Fibroblast of skin of abdomen (primary cell): ENCODE measurements at places on chromosomes 11 and 22.

GRCh38 chr22:49525801-49526535 lies 301.7 kb downstream of the BRD1 start:
- DNase-seq: no peak

- DNase-seq: no peak
Observed at GRCh38 chr11:2690596-2691354, 9.0 kb downstream of the KCNQ1OT1 start.

DNA sequence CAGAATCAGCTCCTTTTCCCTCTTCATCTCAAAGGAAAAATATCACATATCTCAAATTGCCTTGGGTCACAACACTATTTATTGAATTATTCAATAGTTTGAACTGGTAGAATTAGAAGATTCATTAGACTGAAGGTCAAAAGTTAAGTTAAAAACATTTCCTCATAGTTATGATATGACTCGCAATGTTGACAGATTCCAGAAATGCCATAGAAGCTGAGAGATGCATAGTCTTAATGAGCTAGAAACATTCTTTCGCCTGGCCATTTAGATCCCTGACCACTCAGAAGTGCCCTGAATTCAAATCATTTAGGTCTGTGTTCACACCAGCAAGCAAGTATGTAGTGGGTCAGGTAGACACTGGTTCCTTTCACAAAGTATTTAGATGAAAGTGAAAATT lies 44.4 kb downstream of the FAT3 start:
- DNase-seq: peak; percentile 77

DNA sequence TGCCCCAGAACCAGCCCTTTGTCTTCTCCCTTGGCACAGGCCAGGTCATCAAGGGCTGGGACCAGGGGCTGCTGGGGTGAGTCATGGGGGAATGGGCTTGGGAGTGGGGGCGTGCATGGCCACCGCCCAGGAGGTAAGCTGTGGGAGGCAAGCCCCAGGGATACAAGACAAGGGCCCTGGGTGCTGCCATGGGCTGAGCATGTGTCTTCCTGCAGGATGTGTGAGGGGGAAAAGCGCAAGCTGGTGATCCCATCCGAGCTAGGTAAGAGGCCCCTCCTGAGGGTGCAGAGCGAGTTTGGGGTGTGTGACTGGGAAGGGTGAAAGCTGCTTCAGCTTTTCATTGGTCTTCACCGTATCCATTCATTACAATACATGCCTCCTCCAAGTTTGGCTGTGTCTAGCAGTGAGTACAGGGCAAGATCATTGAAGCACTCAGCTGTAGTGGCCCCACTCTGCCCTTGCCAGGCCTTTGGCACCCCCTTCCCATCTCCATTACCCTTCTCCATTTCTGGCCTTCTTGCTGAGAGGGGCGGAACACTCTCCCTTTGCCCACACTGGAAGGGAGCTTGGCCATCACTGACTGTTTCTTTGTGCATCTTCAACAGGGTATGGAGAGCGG lies 2.5 kb downstream of the FKBP2 start:
- DNase-seq: no peak

DNA sequence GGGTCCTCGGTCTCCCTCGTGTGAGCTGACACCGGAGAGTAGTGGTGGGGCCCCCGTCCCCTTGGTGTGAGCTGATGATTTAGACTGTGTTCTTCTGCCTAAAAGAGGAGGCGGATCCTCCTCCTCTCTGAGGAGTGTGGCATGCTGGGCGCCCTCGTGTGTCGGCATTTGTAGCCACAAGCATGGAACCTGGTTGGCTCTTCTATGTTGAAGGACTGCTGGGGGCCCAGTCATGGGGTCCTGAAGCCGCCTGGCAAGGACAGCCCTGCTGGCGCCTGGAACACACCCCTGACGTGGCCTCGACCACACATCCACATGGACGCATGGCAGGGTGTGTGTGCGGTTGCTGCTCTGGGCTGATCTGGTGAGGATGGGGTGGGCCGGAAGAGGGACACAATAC lies 50.2 kb downstream of the AP2A2 start:
- DNase-seq: peak; percentile 36

- no peak for DNase-seq
Observed at GRCh38 chr11:122213171-122213570, 97.2 kb upstream of the BLID start.

DNA sequence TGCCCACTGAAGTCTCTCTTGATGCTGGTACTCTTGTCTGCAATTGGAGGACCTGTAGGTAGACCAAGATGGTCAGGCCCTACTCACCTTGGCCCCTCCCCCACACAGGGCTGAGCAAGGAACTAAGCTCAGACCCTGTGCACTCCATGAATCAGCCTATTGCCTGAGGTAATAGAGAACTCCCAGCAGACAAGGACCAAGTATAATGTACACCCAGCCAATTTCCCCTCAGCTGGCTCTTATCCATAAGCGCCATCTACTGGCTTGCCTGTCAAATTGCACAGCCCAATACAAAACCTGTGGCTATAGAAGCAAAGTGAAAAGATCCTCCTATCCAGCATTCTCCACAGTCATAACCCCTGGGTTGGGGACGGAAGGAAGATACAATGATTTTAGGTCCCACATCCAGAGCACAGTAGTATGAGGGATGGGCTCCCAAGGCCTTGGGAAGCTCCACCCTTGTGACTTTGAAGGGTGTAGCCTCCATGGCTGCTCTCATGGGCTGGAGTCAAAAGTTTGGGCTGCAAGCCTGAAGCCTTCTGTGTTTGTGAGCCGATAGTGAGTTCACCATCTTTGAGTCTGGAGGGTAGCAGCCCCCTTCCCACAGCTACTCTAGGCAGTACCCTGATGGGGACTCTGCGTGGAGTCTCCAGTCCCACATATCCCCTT lies 56.0 kb downstream of the GLYATL2 start:
- DNase-seq: peak; percentile 23

DNA sequence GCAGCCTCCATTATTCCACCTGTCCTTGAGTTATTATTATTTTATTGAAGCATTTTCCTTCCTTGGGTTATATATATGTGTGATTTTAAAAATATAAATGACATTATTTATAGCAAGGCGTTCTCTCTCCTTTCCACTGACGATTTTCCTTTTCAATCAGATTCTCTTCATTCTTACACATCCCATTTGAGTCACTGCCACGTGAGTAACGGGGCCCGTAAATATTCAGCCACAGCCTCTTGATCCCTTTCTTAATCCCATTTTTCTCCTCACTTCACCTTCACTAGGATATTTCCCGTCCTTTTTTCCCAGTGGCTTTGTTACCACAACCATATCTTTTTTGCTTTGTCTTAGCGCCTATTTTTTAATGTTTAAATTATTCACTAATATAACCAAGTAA lies 396.2 kb downstream of the NTM start:
- DNase-seq: no peak

DNA sequence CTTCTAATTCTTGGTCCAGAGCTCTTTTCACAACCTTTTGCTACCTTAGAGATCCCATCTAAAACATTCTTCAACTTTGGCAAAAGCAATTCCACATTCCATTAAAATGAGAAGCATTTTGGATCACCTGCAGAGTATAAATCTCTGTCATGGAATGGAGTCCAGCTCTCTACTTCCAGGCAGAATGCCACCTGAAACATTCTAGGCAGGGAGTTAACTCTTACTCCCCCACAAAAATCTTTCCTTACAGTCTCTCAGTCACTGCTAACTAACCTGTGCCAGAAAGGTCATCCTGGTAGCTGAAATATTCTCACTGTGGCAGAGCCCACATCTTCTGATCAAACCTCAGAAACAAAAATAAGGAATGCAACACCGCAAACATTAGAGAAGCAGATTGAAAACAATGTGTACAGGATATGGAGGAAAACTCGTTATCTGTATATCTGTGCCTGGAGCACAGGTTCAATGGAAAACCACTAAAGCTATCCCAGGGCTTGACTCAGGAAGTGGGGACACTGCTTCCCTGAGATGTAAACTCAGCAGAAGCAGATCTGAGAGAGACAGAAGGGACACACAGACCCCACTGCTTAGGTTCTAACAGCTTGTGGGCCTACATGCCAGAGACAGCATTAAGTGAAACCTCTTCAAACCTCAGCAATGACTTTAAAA lies 78.9 kb downstream of the KCNC1 start:
- DNase-seq: peak; percentile 6

DNA sequence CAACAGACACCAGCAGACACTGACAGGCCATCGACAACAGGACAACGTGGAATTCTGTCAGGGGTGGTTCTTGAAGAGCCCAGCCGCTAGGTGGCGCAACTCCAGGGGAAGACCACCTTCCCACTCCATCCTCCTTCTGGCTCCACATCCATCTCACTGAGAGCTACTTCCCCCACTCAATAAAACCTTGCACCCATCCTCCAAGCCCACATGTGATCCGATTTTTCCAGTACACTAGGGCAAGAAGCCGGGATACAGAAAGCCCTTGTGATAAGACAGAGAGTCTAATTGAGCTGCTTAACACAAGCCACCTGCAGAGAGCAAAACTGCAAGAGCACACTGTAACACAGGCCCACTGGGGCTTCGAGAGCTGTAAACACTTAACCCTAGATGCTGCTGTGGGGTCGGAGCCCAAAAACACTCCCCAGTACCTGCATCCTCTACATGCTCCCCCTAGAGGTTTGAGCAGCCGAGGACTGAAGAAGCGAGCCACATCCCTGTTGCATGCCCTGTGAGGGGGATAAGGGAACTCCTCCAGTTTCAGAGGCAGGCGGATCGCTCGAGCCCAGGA lies 11.5 kb upstream of the RAB39A start:
- peak; percentile 10 for DNase-seq

DNA sequence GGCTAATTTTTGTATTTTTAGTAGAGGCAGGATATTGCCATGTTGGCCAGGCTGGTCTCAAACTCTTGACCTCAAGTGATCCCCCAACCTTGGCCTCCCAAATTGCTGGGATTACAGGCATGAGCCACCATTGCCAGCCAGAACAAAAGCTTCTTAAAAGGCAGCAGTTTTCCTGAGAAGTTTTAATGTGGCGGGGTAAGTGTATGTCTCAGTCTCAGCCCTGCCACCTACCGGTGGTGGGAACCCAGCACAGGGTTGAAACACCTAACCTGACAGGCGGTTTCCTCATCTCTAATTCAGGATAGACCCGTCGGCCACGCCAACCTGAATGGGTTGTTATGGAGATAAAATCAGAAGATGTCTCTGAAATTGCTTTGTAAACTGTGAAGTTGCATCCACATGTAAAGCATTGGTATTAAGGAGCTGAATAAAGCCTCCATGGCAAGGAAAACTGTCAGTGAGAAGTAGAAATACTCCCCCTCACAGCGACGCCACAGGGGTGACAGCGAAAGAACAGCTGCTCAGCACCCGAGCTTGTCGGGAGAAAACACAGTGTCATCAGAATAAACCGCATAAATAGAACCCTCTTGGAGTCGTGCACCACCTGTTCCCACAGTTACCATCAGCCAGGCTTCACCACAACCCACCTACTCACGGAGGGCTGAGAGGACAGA lies 165.9 kb upstream of the NCAM1 start:
- peak; percentile 33 for DNase-seq

GRCh38 chr11:78424334-78425270 lies 7.0 kb upstream of the GAB2 start:
- peak; percentile 24 for DNase-seq

GRCh38 chr22:43270314-43270908 lies 72.8 kb downstream of the SCUBE1 start:
- DNase-seq: no peak

DNA sequence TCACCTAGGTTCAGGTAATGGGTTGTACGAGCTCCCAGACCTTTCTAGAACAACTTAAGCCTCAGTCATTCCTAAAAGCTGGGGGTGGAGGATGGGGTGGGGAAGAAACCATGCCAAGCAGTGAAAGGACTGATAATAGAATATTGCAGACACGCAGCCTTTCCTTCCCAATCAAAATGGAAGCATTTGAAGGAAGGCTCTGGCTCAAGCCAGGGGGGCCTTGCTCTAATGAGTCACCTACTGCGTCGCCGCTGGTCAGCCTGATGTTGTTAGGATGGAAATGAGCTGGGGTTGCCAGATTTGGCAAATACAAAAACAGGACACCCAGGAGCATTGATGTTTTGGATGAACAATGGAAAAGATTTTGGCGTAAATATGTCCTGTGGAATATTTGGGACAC lies 6.2 kb downstream of the SYT12 start:
- DNase-seq: no peak

- peak; percentile 76 for DNase-seq
Observed at GRCh38 chr22:30159561-30160353, 79.5 kb downstream of the HORMAD2 start.

DNA sequence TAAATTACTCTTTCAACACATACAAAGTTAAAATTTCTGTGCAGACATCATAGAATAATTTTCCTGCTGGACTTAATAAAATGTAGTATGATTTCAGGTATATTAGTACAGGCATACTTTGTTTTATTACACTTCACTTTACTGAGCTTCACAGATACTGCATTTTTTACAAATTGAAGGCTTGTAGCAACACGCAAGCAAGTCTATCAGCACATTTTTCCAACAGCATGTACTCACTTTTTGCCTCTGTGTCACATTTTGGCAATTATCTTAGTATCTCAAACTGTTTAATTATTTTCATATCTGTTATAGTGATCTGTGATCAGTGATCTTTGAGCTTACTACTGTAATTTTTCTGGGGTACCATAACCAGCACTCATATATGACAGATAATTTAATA lies 44.5 kb downstream of the BBOX1 start:
- no peak for DNase-seq

DNA sequence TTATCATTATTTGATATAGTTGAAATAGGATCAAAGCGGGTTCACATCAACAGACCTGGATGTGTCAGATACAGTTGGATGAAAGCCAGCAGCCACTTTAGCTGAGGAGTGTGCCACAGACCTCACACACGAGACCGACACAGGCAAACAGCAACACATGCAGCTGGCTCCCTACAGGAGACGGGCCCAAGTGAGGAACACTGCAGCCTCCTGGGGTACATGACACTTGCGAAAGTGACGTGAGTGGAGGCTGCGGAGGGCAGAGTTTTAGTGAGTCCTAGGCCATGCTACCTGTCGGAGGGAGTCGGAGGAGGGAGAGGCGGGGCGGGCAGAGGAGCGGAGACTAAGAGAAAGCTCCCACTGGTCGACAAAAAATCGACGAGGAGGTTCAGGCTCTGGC lies 100.9 kb upstream of the BID start:
- DNase-seq: no peak

DNA sequence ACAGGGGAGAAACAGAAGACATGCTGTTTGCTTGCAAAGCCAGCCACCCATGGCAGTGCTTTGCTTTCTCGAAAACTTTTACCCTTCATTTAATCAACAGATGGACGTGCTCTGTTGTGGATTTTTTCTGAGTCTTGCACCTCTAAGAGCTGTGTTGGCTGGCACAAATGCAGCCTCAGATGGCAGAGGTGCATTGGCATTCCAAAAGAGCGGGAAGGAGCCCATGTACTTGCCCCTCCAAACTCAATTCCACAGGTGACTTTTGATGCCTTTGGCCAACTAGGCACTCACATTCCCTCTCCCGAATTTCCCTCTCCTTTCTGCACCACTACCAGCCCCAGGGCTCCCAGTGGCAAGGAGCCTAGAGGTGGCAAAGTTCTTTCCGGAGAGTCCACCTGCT lies 1.2 kb downstream of the KIRREL3 start:
- no peak for DNase-seq

GRCh38 chr11:44899959-44900358 lies 50.7 kb downstream of the TP53I11 start:
- peak; percentile 68 for DNase-seq

DNA sequence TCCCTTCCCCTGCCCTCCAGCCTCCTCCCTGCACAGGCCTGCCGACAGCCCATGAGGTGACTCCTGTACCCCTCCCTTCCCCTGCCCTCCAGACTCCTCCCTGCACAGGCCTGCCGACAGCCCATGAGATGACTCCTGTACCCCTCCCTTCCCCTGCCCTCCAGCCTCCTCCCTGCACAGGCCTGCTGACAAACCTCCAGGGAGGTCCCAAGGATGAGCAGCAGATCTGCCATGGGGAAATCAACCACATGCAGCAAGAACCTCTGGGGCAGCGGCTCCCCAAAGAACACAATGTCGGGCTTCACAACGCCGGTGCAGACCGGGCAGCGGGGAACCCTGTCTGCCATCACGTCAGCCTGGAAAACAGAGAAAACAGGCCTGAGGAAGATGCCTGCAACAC lies 12.3 kb downstream of the SIRT3 start:
- DNase-seq: no peak
